Naive thymus-derived CD8-positive, alpha-beta T cell (primary cell): ENCODE measurements at places on chromosomes 2 and 18.

DNA sequence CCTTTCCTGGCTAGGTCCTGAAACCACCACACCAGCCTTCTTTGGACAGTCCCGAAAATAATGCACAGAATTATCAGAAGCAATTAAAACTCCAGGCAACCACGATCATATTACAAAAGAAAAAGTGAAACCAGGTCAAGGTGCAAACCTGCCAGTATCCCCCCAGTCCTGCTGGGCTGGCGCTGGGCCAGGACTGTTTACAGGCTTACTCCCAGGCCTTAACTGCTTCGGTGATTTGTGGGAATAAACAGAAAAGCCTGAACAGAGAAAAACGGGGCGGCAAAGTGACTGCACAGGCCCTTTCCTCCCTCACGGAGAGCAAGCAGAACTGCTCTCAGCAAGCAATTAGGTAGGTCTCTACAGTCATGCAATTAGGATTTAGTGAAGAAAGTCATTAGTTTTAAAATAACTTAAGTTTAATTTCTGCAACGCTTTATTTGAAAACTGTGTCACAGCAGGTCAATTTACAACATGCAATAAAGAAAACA, 1.3 kb downstream of the HDAC4 start:
- H3K27ac ChIP-seq, result peak overlapping the region; percentile 67
- DNase-seq, result peak; percentile 37
- H3K4me1 ChIP-seq, result peaks cover 52% of the 10 kb centered on the region

- H3K4me3 ChIP-seq, result no peak overlapping the region
- no peak for DNase-seq
- peaks cover 11% of the 10 kb centered on the region for H3K27me3 ChIP-seq
These were observed 87.5 kb upstream of the COPS8 start for GRCh38 chr2:236998236-236998635.

DNA sequence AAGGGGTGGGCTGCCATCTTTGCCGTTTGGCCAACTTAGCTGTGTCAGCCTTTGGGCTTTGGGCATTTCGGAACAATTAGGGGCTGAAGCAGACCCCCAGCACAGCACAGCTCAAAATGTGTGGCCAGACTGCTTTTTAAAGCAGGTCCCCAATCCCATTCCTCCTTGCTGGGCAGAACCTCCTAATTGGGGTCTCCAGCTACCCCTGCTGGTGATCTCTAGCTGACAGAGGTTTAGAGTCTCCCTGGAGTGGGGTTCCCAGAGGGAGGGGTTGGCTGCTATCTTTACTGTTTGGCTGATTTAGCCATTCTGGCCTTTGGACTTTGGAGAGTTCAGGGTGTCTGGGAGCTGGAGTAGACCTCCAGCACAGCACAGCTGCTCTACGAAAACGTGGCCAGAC, 71.5 kb upstream of the LHCGR start:
- no peak for DNase-seq
- H3K27me3 ChIP-seq, result no peaks in the 10 kb centered on the region
- H3K36me3 ChIP-seq, result no peaks in the 10 kb centered on the region
- no peak overlapping the region for H3K4me3 ChIP-seq

DNA sequence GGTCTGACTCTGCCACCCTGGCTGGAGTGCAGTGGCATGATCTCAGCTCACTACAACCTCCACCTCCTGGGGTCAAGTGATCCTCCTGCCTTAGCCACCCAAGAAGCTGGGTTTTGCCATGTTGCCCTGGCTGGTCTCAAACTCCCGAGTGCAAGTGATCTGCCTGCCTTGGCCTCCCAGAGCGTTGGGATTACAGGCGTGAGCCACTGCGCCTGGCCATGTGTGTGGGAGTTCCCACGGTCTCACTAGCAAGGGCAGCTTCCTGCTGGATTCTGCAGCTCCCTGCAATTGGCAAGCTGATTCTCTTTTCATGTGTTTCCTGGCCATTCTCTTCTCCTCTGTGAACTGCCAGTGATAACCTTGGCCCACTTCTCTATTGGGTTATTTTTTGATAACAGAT, 84.0 kb downstream of the USP40 start:
- no peak overlapping the region for H3K4me3 ChIP-seq
- no peak for DNase-seq
- no peak overlapping the region for H3K27ac ChIP-seq
- no peaks in the 10 kb centered on the region for H3K27me3 ChIP-seq

DNA sequence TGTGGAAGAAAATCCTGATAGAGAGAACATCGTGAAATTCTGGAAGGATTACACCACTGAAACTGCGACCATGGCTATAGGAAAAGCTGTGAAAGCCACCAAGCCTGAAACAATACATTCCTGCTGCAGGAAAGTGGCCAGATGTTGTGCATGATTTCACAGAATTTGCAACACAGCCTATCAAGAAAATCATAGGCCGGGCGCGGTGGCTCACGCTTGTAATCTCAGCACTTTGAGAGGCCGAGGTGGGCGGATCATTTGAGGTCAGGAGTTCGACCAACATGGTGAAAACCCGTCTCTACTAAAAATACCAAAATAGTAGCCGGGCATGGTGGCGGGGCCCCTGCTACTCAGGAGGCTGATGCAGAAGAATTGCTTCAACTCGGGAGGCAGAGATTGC, 360.2 kb downstream of the CDH7 start:
- no peaks in the 10 kb centered on the region for H3K4me1 ChIP-seq
- no peak overlapping the region for H3K27ac ChIP-seq
- H3K36me3 ChIP-seq, result no peaks in the 10 kb centered on the region
- DNase-seq, result no peak
- no peak overlapping the region for H3K4me3 ChIP-seq
- H3K27me3 ChIP-seq, result no peaks in the 10 kb centered on the region

DNA sequence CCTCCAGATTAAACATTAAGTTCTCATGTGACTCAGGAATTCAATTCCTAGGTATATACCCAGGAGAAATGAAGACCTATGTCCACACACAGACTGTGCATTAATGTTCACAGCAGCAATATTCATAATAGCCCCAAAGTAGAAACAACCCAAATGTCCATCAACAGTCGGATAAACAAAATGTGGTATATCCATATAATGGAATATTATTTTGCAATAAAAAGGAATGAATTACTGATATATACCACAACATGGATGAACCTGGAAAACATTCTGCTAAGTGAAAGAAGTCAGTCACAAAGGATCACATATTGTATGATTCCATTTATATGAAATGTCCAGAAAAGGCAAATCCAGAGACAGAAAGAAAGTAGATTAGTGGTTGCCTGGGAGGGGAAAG, 20.5 kb downstream of the PELI1 start:
- H3K4me1 ChIP-seq, result peaks cover 71% of the 10 kb centered on the region
- no peak overlapping the region for H3K27ac ChIP-seq
- peaks cover 11% of the 10 kb centered on the region for H3K36me3 ChIP-seq
- H3K27me3 ChIP-seq, result no peaks in the 10 kb centered on the region
- DNase-seq, result no peak

- H3K27me3 ChIP-seq, result no peaks in the 10 kb centered on the region
- H3K4me1 ChIP-seq, result peaks cover 2% of the 10 kb centered on the region
- no peak for DNase-seq
- no peak overlapping the region for H3K27ac ChIP-seq
- H3K36me3 ChIP-seq, result no peaks in the 10 kb centered on the region
These were observed 15.1 kb downstream of the PLCD4 start for GRCh38 chr2:218622606-218623365.

DNA sequence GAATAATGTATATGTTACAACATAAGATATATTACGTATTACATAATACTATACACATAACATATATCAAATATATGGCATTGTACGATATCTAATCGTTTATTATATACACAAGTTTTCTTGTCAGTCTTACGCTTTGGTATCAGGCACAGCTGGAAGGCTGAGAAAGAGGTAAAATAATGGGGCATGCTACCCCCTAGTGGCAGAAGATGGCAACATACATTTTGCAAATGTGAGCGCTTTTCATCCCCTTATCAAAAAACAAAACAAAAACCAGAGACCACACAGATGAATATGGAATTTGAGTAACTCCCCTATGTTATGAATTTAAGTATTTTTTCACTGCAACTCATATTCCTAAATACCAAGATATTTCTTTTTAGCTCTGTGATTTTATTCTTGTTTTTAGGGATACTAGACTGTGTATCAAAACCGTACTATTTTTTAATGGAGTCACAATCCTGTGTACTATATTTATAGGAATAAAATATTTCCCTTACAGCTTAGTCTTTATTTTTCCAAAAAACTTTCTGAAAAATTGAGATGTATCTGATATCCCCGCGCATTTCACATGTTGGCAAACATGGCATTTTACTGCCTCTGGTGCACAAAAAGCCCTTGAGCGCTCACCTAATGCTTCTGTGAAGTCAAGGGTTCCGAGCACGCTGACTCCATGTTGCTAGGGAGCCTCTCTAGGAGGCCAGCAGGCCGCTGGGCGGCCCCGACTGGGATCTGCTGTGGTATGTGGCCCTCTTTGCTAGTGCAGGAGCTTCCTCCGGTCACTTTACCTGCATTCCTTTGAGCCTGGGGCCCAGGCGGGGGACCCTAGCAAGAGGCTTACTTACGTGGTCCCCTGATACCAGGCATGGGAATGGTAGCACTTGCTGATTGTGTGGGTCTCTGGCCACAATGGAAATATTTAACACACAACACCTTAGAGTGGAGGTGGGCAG, 62.5 kb downstream of the SLC4A3 start:
- no peak for DNase-seq
- peaks cover 37% of the 10 kb centered on the region for H3K27me3 ChIP-seq
- peaks cover 8% of the 10 kb centered on the region for H3K4me1 ChIP-seq
- H3K36me3 ChIP-seq, result no peaks in the 10 kb centered on the region
- H3K27ac ChIP-seq, result no peak overlapping the region

GRCh38 chr2:241081643-241082340, 20.3 kb downstream of the MTERF4 start:
- peak overlapping the region; percentile 73 for H3K27ac ChIP-seq
- H3K4me1 ChIP-seq, result peaks cover 19% of the 10 kb centered on the region
- DNase-seq, result no peak
- H3K36me3 ChIP-seq, result peaks cover 29% of the 10 kb centered on the region
- H3K4me3 ChIP-seq, result no peak overlapping the region
- no peaks in the 10 kb centered on the region for H3K27me3 ChIP-seq

- H3K4me3 ChIP-seq, result peak overlapping the region; percentile 7
- peak overlapping the region; percentile 23 for H3K27ac ChIP-seq
- H3K4me1 ChIP-seq, result peaks cover 21% of the 10 kb centered on the region
- H3K36me3 ChIP-seq, result peaks cover 2% of the 10 kb centered on the region
- H3K27me3 ChIP-seq, result peaks cover 16% of the 10 kb centered on the region
- no peak for DNase-seq
These were observed 282.1 kb downstream of the ZNF516 start for GRCh38 chr18:76212960-76213359.

DNA sequence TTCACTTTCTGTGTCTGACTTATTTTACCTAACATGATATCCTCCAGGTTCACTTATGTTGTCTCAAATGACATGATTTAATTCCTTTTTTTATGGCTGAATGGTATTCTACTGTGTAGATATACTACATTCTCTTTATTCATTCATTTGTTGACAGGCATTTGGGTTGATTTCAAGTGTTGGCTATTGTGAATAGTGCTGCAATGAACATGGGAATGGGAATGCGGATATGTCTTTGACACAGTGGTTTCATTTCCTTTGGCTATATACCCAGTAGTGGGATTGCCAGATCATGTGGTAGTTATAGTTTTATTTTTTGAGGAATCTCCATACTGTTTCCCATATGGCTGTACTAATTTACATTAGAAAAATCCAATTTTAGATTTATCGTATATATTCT, 195.4 kb upstream of the KLHL14 start:
- no peaks in the 10 kb centered on the region for H3K27me3 ChIP-seq
- no peaks in the 10 kb centered on the region for H3K36me3 ChIP-seq
- no peak overlapping the region for H3K27ac ChIP-seq
- no peak overlapping the region for H3K4me3 ChIP-seq
- no peaks in the 10 kb centered on the region for H3K4me1 ChIP-seq

- H3K36me3 ChIP-seq, result no peaks in the 10 kb centered on the region
- H3K4me3 ChIP-seq, result no peak overlapping the region
- H3K4me1 ChIP-seq, result no peaks in the 10 kb centered on the region
- H3K27ac ChIP-seq, result no peak overlapping the region
These were observed 129.9 kb upstream of the CHST9 start for GRCh38 chr18:27314996-27315395.

GRCh38 chr2:49005261-49005660, 149.1 kb downstream of the FSHR start:
- H3K4me3 ChIP-seq, result no peak overlapping the region
- no peaks in the 10 kb centered on the region for H3K4me1 ChIP-seq
- no peaks in the 10 kb centered on the region for H3K36me3 ChIP-seq

DNA sequence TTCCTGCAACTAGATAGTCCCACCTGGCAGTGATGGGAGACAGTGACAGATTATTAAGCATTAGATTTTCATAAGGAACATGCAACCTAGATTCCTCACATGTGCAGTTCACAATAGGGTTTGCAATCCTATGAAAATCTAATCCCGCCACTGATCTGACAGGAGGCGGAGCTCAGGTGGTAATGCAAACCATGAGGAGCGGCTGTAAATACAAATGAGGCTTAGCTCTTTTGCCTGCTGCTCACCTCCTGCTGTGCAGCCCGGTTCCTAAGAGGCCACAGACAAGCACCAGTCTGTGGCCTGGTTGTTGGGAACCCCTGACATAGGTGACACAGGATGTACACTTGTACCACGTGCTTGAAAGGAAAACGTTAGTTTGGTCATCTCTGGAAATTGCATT, 41.6 kb downstream of the CDH19 start:
- H3K4me1 ChIP-seq, result no peaks in the 10 kb centered on the region
- no peak for DNase-seq
- no peak overlapping the region for H3K27ac ChIP-seq
- H3K4me3 ChIP-seq, result no peak overlapping the region
- H3K36me3 ChIP-seq, result no peaks in the 10 kb centered on the region
- no peaks in the 10 kb centered on the region for H3K27me3 ChIP-seq

DNA sequence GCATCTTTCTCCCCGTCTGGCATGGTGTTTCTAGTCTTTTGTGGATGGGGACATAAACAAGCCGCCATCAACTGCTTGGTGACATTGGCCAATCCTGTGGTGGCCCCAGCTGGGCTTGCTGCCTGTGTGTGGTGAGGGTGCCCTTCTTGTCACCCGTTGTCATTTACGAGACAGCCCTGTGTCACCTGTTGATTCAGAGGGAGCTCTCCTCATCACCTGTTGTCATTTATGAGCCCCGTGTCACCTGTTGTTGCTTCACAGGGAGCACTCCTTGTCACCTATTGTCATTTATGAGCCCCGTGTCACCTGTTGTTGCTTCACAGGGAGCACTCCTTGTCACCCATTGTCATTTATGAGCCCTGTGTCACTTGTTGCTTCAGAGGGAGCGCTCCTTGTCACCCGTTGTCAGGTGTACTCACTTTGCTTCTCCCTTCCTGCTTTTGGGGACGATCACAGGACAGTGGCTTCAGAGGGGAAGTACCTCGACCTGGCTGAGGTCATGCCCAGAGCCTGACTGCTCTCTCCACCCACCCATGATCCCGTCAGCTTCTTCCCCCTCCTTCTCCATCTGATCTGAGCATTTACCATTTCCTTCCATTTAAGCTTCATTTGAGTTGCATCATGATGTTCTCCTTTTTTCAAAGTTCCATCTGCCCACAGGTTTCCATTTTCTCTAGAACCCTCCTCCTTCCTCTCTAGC, 29.1 kb downstream of the HPCAL1 start:
- H3K27ac ChIP-seq, result peak overlapping the region; percentile 99
- DNase-seq, result peak; percentile 21
- no peaks in the 10 kb centered on the region for H3K27me3 ChIP-seq
